Amniotic epithelial cell (primary cell): ENCODE measurements at places on chromosomes 4 and X.
A peak's percentile ranks its signal among the peaks of the same experiment; 100 is the strongest.

DNA sequence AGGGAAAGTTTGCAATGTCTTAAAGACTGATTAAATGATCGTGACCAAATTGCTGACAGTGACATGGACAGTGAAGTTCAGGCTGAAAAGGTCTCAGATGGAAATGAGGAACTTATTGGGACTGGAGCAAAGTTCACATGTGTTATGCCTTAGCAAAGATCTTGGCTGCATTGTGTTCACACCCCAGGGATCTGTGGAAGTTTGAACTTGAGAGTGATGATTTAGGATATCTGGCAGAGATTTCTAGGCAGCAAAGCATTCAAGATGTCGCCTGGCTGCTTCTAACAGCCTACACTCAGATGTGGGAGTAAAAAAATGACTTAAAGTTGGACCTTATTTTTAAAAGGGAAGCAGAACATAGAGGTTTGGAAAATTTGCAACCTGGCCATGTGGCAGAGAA lies 21.4 kb downstream of the SCARB2 start:
- DNase-seq, result no peak

- DNase-seq, result no peak
These were observed 205.9 kb upstream of the CASK start for GRCh38 chrX:42129022-42129940.

DNA sequence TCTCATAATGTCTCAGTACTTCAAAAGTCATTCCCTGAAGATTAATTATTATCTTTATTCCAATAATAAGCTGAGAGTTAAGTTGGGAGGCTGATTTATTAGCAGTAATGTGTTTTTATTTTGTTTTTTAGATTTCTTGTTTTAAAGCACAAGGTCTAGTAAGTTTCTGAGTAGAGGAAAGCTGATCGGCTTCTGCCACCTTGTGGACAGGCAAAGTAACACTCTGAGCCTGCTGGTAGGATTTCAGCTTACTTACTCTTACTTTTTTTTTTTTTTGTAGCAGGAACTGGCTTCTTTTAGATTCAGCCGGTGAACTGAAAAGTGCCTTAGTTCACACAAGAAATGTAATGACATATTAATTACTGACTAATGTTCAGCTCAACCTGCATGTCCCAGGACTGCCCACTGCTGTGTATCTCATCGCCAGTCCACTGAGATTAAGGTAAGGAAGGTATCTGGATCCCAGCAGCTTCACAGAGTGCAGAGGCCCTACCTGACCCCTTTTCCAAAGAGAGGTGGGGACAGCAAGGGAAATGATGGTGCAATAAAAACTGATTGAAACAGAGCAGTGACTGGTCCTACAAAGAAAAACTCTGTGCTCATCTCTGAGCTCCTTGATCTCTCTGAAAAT lies 126.5 kb downstream of the ADGRA3 start:
- peak; percentile 79 for DNase-seq

DNA sequence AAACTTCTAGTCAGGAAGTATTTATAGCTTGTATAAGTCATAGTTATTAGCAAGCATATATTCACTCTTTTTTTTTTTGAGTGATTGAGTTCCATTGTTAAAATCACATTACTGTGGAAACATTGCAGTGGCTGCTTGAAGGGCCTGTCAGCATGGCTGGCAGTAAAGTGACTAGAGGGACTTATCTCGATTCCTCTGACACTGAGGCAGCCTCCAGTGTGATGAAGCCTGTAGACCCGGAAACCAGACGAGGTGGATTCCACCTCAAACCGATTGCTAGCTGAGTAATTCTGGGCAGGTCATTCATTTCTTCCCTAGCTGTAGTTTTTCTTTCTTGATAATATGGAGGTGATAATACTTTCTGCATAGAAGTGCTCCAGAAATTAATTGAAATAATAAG lies 4.7 kb downstream of the FAM149A start:
- DNase-seq, result no peak

- DNase-seq, result no peak
These were observed 69.2 kb downstream of the KIT start for GRCh38 chr4:54726907-54727306.

DNA sequence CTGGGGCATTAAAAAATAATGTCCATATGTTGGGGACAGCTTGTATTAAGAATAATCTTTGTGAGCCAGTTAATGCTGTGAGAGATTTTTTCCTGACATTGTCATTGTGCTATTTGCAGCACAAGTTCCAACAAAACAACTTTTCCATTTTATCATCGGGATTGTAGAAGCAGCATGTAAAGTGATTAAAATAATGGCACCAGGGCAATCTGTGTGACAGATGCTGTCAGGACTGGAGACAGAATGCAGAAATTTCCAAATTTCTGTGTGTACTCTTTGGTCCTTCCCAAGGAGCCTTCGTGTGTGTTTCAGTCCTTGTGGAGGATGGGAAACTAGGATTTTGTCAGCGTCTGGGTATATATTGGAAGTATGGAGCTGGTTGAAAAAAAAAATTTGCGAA lies 101.5 kb upstream of the LIMCH1 start:
- no peak for DNase-seq

DNA sequence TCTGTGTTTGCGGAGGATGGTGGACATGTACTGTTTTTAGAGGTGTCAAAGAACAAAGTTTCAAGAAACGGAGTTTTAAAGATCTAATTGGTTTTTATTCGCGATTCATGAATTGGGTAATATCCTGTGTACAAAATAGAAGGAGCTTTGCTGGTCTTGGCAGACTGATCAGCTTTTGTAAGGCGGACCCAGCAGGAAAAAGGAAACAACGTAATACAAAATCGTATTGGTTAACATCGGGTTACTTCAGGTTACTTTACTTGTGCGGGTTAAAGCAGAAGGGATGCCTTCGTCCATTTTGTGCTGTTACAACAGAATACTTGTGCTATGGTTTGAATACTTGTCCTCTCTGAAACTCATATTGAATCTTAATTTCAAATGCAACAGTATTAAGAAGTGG lies 11.4 kb upstream of the NYX start:
- DNase-seq, result no peak

GRCh38 chrX:152635941-152636340 lies 1.8 kb upstream of the GABRQ start:
- peak; percentile 51 for DNase-seq

DNA sequence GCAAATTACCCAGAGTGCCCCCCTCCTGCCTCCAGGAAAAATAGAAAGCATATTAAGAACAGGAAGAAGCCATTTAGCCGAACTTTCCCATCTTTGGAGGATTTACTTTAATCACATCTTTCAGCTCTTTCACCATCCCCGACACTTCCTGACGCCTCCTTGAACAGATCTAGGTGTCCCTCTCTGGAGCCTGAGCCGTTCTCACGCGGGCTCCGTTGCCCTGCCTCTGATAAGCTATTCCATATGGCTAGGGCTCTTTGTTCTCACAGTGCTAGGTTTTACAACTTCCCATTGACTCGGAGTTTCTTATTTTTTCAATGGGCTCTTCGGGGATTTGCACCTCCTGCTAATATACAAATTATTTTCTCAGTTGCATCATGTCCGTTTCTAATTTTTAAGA lies 82.1 kb upstream of the GPC4 start:
- no peak for DNase-seq

DNA sequence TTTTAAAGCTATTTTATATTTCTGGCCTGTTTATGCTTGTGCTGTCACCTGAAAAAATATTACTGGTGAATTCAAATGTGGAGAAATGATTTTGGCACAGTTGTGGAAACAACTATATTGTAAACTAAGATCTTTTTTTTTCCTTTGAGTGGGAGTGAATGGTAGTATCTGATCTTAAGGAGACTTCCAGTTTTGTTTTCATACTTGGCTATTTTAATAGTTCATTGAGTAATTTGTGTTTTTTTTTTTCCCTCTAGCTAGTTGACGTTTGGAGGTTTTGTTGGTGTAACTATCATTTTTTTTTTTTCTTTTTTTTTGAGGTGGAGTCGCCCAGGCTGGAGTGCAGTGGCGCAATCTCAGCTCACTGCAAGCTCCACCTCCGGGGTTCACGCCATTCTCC lies 10.5 kb downstream of the STAG2 start:
- DNase-seq, result peak; percentile 64

- DNase-seq, result no peak
These were observed 114.9 kb upstream of the ARX start for GRCh38 chrX:25130619-25131018.

- no peak for DNase-seq
These were observed 31.5 kb upstream of the NAA11 start for GRCh38 chr4:79357365-79357764.

GRCh38 chrX:27336466-27337091 lies 126.6 kb downstream of the PPP4R3C start:
- DNase-seq, result peak; percentile 9

DNA sequence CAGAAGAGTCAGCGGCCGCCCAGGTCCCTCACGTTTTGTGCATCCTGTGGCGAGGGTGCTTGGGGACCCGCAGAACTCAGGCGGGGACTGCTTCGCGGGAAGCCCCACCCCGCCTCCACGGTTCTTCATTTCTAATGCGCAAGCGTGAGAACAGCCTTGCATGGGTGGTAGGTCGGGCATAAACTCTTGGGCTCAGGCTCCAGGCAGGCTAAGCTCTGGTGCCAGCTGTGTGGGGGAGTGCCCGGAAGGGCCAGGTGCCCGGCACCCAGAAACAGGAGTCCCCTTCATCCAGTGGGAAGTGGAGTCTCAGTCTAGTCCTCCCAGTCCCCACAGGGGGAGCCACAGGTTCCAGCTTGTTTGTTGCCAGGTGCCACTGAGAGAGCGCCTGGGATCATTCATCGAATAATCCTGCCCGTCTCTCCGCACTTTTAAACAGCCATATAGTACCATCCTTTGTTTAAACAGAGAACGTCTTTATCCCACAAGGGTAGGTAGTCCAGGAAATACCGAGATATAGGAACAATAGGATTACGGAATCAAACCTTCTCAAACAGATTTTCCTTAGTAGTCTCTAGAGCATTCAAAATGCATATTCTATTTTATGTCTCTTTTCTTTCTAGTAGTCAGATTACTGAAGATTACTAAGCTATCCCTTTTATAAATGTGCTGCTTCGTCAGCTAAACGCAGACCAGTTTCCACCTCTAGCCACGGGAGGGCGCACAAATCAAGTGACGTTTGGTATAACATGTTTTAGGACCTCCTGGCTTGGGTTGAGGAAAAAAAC lies 12.7 kb upstream of the RBBP7 start:
- peak; percentile 57 for DNase-seq

GRCh38 chrX:67523002-67523681 lies 20.7 kb upstream of the AR start:
- no peak for DNase-seq

GRCh38 chrX:133655275-133656265 lies 240.3 kb upstream of the GPC4 start:
- no peak for DNase-seq

DNA sequence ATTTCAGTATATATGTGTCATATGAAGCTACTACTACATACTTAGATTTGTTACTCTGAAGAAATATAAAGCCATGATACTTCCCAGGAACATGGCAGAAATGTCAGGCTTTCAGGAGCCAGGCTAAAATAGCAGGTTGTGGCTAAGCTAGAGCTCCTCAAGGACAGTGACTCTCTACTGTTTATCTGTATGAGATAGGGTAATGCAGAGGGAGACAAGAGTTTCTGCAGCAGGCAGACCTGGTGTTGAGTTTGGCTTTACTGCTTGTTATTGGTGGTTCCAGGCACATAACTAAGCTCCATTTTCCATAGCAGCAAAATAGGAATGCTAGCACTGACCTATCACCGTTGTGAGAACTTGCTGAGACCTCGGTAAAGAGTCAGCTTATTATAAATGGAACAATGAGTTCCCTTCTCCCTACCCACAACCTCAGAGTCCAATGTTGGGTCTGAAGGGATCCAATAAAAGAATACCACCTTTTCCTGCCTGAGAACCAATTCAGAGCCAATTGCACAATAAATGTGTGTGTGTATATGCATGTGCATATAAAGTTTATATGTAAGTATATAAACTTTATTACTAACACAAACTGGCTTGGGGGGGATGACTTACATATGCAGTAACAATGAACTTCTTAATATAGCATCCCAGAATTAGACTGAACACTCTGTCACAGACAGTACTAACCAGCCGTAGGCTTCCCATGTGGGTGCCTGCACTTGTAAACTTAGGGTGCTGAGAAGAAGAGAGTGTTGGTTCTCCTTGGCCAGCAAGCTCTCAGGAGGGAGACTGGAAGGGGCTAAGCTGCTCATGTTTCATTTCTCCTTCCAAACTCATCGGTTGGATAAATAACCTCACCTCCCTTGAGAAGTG lies 51.9 kb upstream of the PAQR3 start:
- DNase-seq, result no peak
